ENCODE measurements at places on chromosomes 12 and 14.

DNA sequence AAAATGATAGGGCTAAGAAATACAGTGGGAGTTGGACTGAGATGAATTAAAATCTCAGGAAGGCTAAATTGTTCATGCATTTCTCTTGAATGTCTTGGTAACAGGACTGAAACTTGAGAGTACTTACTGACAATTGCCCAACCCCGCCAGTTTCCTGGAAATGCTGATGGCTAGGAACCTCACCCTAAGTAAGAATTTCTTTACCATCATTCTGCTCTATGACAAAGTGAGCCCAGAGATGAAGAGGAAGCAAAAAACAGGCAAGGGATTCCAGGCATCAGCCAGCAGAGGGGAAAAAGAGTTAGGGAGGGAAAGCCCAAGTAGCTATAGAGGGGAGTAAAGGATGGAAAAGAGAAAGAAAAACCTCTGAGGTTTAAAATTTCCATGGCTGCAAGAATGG lies 397.7 kb downstream of the MDGA2 start:
- no peak for DNase-seq

DNA sequence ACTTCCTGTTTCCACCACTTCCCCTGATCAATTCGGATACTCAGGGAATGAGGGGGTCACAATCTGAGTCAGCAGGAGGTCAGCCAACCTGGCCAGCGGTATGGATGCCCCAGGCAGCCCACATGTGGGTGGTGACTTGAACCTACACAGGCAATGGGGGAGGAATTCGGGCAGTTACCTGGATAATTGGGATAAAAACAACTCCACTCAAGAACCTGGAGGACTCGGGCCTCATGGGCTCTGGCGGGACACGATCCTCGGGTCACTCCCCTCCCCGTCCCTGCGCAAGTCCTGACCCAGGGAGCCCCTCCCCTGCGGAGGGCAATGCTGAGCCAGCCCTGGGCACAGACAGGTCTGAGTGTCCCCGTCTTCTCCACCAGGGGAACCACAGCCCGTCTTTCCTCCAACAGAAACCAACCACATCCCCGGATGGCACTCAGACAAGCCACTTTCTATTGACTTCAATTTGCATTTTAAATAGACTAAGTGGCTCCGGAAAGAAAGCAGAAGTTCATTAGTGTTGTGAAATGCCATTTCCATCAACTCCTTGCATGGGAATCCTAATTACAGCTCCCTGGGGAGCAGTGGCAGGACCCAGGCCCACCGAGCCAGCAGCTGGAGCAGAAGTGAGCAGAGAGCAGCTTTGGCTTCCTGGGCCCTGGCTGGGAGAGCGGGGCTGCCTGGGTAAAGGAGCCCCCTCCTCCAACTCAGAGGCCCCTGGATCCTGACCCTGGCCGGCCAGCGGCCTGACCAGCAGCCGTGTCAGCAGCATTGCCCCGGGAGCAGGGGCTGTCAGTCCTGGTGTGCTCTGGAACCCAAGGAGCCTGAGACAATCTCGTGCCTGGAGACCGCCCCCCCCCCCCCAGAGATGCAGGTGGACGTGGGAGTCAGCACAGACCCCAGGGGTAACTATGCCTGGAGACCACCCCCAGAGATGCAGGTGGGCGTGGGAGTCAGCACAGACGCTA lies 374.1 kb downstream of the ADGRD1 start:
- no peak for DNase-seq

DNA sequence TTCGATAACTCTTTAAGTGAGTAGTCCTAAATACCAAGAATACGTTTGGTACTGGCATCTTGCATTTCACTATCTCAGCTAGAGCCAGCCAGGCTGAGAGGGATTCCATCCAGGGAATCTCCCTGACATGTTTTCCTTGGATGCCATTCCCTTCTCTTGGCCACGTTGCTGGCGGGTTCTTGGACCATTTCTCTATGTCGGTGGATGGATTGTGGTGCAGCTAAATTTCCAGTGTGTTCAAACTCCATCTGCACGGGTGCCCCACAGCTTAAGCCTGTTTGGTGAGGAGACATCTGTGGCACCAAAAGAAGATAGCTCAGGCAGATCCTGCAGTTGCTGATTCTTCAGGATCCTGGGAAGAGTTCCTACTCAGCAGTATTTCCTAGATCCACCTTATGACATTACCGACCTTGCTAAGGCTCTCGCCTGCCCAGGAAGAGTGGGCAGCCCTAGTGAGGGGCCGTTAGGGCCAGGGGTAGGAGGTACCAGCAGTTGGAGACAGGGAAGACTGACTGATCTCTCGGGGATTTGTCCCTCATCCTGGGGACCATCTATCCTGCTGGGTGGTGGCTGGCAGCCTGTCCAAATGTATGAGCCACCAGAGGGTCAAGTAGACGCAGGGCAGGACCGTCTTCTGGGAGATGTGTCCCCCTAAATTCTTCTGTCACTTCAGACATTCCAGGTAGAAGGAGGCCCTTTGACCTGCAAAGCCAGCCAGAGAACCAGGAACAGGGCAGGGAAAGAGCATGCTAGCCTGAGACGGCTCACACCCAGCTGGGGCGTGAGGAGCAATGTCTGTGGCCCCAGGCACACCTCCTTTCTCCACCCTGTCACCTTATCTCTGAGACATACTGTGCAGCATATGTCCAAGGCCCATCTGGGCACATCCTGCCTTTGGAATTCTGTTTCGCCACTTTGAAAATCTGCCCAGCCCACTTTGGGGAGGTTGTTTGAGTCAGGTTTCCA lies 72.6 kb upstream of the CAPRIN2 start:
- no peak for DNase-seq

DNA sequence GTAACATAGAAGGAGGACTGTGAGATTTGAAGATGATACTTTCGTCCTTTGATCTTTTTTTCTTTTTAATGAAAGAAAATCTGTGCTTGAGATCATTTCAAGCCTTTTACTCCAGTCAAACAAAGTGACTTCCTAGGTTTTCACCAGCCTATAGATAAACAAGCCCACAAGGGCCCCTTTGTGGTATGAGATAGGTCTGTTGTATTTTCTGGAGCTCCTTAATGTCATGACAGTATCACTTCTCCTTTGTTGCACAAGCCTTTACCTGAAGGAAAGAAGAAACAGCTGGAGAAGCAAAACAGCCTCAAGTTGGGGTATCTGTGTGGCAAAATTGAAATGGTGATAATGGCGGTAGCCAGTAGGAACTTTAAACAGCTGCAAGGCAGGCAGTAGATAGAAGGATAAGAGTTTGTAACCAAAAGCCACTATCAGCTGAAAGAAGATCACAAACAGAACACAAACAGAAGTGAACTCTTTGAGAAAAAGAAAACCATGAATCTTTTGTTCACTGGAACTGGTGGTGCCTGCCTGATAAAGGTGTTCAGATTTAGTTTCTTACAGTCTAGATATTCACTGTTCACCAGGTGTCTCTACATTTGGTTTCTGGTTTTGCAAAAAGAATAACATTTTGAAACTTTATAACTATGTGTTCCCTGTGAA lies 96.8 kb downstream of the LGR5 start:
- no peak for DNase-seq

DNA sequence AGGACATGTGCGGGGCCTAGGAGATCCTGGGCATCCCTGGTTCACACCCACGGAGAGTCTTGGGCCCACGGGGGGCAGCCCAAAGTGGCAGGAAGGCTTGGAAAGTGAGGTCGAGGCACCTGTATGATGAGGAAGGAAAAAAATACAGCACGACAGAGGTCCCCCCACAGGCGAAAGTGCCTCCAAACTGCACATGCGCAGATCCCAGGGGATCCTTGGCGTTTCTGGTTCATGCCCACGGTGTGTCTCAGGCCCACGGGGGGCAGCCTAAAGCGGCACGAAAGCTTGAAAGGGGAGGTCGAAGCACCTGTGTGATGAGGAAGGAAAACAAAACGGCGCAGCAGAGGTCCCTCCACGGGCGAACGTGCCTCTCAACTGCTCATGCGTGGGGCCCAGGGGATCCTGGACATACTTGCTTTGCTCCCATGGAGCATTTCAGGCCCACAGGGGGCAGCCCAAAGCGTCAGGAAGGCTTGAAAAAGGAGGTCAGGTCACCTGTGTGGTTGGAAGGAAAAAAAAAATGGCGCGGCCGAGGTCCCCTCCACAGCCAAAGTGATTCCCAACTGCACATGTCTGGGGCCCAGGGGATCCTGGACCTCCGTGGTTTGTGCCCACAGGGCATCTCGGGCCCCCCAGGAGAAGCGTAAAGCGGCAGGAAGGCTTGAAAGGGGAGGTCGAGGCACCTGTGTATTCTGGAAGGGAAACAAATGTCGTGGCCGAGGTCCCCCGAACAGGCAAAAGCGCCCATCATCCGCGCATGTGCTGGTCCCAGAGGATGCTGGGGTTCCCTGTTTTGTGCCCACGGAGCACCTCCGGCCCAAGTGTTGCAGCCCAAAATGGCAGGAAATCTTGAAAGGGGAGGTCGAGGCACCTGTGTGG lies 582.6 kb downstream of the ALG10 start:
- no peak for DNase-seq

DNA sequence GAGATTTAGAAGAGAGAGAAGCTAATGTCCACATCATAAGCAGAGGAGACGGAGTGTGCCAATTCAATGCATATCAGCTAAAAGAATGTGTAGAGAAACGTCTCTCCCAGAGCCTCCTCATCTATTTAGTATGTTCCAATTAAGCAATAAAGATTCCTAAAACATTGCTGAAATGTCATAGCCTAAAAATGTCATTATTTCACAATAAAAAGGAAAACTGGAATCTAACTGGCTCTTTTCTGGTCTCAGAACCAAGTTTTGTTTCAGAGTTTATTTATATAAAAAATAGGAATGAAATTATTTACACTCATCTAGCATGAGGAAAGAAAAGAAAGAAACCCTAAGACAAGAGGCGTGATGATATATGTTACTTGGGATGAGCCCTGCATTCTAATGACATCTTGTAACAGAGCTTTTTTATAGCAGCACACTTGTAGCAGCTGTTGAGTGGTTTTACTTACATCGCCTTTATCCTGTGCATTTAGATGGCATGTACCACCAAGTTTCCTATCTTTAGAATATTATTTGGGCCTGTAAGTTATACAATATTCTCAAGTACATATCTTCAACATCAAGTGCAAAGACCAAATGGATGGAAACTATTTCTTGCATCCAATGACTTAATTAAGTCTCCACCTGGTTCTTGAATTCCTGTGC lies 266.3 kb upstream of the PRKD1 start:
- DNase-seq, result no peak

DNA sequence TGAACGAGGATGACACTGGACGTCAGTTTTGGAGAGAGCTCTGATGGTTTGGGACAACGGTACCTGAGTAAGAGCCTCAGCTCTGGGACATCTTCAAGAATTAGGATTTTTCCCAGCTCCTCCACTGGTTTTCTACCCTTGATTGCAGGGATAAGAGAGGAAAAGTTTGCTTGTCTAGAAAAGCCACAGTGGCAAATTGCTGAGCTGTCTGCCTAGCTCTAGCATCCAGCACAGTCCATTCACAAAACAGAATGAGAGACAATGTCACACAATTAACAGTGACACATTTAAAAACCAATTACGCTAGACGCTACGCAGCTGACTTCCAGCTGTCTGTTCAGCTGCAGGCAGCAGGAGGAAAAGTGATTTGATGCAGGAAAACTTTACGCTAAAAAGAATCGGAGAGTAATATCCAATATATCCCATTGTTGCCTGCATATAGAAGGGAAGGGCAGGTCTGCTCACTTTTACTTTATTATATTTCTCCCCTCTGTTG lies 168.1 kb upstream of the PRICKLE1 start:
- no peak for DNase-seq

- DNase-seq, result no peak
Measured at GRCh38 chr12:71642264-71642663, 21.4 kb downstream of the ZFC3H1 start.

DNA sequence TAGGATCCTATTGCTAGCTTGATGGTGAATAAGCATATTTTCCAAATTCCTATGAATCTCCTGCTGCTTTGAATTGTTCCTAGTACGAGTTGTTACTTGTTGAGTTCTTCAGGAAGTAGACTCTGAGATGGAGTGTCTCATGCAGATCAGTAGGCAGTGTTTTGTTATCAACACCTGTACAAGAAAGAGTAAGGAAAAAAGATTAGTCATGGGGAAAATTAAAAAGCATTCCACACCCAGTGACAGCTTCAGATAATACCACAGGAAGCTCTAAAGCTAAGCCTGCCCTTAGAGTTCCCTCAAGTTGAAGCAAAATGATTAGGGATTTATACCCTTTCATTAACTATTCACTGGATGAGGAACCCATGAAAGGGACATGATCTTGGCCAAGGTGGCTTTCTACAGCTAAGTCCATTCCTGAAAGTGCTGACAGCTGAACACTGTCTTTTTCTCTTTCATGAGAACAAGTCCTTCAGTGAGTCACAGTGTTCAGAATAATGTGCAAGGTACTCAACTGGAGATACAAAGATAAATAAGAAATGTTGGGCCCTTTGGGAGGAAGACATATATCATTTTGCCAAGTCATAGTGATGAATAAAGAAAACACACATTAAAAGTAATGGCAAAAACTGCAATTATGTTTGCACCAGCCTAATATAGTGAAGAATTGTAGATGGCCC lies 49.1 kb downstream of the CCER1 start:
- no peak for DNase-seq

DNA sequence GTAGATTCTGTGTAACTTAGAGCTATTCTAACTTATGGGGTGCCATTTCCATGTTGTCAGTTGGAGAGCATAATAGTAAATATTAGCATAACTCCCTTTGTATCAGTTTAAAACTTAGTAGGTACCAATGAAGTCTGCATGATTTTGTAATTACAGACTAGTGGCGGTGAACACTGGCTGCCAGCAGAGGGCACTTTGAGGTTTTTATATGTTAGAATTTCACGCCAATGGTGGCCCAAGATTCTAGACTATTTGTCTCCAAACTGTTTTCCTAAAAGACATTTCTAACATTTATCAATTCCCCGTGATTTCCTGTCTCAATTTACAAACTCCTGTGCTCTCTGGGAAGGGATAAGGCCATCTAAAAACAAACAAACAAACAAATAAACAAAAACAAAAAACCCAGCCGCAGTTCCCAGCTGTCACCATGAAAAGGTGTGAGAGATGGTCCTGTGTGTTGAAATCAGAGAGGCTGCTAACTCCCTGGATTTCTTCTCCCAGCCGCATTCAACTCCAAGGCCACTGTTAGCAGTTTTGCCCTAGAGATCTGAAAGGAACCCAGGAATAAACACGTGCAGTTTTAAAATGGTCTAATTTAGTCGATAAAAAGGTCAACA lies 57.6 kb downstream of the BRMS1L start:
- DNase-seq, result no peak

DNA sequence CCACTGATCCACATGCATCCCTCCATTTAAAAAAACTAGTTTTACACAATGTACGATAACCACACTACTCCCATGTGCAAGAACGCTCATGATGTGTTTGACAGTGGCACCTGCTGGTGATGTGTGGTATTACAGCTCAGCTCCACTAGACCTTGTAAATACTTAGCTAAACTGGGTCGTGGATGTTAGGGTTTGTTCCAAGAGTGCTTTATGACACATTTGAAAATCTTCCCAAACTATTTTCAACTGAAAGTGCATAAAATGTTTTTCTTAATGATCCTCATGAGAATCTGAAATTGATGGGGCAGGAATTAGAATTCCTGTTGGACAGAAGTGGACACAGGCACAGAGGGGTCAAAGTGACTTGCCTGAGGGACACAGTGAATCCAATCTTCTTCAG lies 99.2 kb downstream of the SCARB1 start:
- DNase-seq, result no peak
